ENCODE measurements at places on chromosomes 5 and 9. TPM values are rescaled to one million over a fixed set of nuclear protein-coding genes. Genes with fewer than 3 reads are reported as not detected.

FLT4 gene
- not detected for total RNA-seq

PCDHGB5 gene
- total RNA-seq: 24.2 TPM

GRCh38 chr5:149675610-149676201, 54.4 kb upstream of the PPARGC1B start:
- no peak overlapping the region for H3K4me3 ChIP-seq
- DNase-seq: no peak
- no peak overlapping the region for H3K27ac ChIP-seq
- H3K36me3 ChIP-seq: no peaks in the 10 kb centered on the region
- H3K4me1 ChIP-seq: no peaks in the 10 kb centered on the region

DNA sequence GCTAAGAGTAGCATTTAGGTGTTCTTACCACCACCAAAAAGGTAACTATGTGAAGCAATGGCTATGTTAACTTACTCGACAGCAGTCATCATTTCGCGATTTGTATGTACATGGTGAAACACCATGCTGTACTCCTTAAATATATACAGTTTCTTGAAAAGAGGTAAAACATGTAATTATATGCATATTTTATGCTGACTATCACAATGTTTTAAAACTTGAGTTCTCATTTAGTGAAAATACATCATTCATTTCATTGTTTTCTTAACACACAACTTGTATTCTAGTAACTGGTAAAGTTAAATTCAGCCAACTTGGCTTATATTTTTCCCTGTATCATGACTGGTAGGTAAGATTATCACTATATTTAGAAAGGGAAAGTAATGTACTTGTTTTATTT, 189.9 kb downstream of the ADCY2 start:
- no peak overlapping the region for H3K27ac ChIP-seq
- no peaks in the 10 kb centered on the region for H3K4me1 ChIP-seq
- no peak overlapping the region for H3K4me3 ChIP-seq

- H3K27ac ChIP-seq: no peak overlapping the region
- H3K4me1 ChIP-seq: peaks cover 4% of the 10 kb centered on the region
- H3K27me3 ChIP-seq: peaks cover 2% of the 10 kb centered on the region
- no peaks in the 10 kb centered on the region for H3K36me3 ChIP-seq
- DNase-seq: no peak
- no peak overlapping the region for H3K4me3 ChIP-seq
Observed at GRCh38 chr5:77859306-77859705, 83.2 kb upstream of the TBCA start.

DNA sequence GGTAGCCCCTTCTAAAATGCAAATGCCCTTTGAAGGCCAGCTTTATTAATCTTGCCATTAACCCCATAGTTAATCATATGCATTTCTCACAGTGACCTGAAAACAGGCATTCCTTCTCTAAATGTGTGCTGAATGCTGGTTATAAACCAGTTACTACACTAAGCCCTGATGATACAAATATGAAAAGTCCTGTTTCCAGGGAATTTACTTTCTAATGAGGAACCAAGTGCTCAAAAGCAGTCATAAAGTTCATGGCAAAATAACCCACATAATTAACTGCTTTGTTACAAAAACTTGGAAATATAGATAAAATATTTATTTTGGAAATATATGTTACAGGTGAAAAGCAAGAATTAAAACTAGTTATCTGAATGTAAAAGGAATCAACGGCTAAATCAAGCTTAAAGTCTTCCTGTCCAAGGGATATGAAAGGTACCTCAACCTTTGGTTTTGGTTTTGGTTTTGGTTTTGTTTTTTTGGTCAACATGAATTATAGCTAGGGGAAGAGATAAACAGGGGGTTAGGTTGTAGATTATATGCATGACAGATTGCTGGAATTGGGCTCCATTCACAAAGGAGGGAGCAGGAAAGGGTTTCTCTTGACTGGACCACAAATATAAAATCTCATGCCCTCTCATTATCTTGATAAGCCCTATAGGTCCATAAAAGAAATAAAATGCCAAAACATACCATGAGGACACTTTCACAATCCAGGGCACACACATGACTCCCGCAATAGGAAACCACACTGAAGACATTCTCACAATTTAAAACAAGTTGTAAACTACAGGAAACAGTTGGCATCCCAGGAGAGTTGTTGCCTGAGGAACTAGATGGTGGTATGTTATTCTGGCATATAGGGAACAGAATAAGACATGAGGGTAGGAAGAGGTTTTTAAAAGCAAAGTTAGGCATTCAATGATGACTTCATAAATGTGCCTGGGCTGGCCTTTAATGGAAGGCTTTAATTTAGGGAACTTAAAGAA, 46.7 kb upstream of the MACIR start:
- H3K36me3 ChIP-seq: no peaks in the 10 kb centered on the region
- DNase-seq: peak; percentile 13
- H3K4me3 ChIP-seq: no peak overlapping the region
- H3K27me3 ChIP-seq: no peaks in the 10 kb centered on the region
- no peak overlapping the region for H3K27ac ChIP-seq
- peaks cover 4% of the 10 kb centered on the region for H3K4me1 ChIP-seq

DNA sequence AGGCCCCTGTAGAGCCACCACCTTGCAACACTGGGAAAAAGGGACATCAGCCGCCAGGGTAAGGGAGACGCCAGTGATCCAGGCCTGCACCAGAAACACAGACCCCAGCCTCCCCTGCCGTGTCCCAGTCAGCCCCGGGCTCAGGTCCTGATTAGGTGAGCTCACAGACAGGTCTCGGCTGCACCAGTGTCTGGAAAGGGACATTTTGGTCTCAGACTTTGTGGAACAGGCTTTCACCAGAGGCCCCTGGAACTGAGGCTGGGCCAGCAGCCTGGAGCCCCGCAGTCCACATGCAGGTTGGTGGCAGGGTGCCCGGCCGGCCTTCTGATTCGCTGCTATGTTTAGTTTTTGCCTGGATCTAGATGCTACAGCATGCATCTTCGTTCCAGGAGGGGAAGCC, 369.0 kb upstream of the IRX4 start:
- H3K27ac ChIP-seq: no peak overlapping the region
- no peak overlapping the region for H3K4me3 ChIP-seq
- DNase-seq: no peak
- H3K36me3 ChIP-seq: no peaks in the 10 kb centered on the region
- no peaks in the 10 kb centered on the region for H3K4me1 ChIP-seq

GRCh38 chr9:123326662-123327093, 29.3 kb upstream of the CRB2 start:
- H3K4me1 ChIP-seq: no peaks in the 10 kb centered on the region
- no peak overlapping the region for H3K4me3 ChIP-seq
- H3K27ac ChIP-seq: no peak overlapping the region

DNA sequence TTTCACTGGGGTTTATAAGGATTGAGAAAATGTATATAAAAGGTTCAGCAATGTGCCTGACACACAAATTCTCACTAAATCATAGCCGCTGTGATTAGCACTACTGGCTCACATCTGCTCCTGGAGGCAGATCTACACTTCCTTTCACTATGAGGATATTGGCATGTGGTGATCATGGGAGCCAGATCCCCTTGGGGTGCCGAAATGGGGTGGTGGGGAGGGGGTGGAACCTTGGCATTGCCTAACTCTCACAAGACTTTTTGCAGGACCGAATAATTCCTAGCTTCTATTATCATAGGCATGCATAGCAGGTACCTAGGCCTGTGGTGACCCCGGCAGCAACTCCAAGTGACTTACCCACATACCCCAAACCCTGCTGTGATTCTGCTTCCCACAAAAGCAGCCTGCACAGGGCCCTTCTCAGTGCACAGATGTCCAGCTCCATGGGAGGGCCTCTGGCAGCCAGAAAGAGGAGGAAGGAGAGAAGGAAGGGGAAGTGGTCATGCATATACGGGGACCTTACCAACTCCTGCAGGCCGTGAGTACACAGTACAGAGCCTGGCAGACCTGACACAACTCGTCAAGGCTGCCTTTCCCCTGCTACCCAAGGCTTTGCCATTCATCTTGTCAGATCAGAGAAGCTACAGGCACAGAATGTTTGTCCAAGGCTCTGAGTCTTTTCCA, 61.3 kb upstream of the IQGAP2 start:
- no peak for DNase-seq
- H3K4me3 ChIP-seq: no peak overlapping the region
- H3K27me3 ChIP-seq: no peaks in the 10 kb centered on the region
- H3K27ac ChIP-seq: no peak overlapping the region
- H3K36me3 ChIP-seq: no peaks in the 10 kb centered on the region
- no peaks in the 10 kb centered on the region for H3K4me1 ChIP-seq

Measured in osteoblast (primary cell).